ENCODE measurements at places on chromosomes 16 and 17.
A peak's percentile ranks its signal among the peaks of the same experiment; 100 is the strongest.

- DNase-seq: peak; percentile 78
These were observed at the start of gene EMP2 for GRCh38 chr16:10579965-10580882. Gene EMP2, minus strand, starts transcription at chr16:10580598. Its CDS starts 32,981 bp downstream, at chr16:10547617.

GRCh38 chr16:28298511-28298878 lies 6.2 kb downstream of the SBK1 start:
- DNase-seq: no peak

DNA sequence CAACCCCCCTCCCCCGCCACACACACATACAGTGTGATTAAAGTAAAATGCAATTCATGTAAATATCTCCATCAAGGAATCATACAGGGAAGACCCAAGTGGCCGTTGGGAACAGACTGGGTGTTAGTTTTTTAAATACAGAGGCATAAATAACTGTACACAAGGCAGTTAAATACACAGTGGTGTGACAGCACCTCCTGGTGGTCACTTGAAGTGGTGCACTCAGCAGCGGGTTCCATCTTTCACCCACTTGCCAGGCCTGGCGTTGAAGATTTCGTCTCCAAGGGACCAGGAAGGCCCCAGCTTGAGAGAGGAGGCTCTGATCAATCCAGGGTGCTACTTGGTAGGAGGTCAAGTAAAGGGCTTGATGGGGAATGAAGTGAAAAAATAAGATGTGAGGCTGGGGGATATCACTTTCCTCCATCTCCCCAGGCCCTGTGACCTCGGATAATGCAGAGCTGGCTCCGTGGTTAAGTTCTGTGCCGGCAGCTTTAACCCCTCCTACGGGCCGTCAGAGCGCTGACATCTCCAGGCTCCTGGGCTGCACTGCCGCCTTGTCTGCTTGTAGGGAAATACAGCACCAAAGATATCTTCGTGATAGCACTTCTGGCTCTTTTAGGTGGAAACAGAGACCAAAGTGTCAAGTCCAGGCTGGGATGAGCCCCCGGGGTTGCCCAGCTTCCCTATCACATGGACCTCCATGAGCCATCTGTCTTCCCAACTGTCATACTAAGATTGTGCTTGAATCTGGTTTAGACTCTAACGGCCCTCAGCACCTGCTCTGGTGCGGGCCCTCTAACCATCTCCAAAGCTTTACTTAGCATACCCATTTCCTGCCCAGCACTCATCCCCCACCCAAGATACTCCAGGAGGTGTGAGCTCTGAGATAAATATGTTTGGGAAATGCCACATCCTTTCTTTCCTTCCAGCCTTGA lies 20.7 kb downstream of the LGALS9 start:
- peak; percentile 7 for DNase-seq

- peak; percentile 95 for DNase-seq
These were observed 29.0 kb downstream of the MARCHF10 start for GRCh38 chr17:62778990-62779681.

DNA sequence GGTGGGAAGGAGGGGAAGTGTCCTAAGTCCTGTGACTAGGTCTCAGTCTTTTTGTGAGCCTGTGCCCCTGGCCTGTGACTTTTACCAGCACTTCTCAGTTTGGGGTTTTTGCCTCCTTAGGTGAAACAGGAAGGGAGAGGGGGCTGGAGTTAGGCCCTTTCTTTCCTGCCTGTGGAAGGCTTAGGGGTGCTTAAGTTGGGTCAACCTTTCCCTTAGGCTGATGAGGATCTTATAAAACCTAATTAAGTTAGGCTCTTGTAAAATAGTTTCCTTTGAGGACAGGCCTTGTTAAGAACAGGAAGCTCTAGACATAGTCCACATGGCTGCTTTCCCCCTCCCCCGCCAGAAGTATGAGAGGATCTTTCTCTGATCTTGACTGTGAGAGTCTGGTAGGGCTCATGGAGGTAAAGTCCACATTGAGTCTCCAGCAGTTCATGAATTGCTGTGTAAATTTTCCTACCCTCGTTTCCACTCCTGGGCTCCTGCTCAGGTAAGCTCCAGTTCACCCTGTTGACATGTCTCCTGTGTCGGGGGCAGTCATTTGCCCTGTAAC lies 17.0 kb upstream of the DNASE1 start:
- DNase-seq: no peak

GRCh38 chr16:6105115-6105514 lies 1007.5 kb upstream of the EEF2KMT start:
- DNase-seq: no peak

DNA sequence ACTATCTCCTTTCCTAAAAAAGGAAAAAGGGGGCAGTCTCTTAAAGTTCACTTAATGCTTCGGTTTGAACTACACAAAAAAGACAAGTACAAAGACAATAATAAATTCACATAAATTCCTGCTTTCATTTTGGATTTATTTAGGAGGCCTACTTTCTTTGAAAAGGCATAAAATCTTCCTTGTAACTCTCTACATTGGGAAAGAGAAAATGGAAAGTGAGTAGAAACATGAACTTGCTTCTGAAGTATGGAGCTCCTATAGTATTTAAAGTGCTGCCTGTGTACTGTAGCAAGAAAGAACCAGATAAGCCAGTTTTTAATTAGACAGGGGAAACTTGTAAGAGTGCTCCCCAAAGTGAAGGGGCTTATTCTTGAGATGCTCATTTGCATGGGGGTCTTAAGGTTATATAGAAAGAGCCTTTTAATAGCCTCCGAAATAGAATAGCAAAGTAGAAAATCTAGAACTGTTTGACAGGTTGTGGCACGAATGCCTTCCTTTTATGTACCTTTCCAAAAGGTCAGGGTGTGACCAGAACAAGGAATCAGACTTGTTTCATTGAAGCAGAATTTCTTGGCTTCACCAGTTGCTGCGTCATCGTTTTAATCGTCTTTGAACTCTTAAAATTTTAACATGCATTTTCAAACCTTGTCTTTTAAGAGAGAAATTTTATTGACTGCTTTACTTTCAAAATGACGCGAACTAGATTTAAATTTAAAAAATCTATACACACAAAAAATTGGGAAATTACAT lies 12.9 kb downstream of the GAN start:
- no peak for DNase-seq

DNA sequence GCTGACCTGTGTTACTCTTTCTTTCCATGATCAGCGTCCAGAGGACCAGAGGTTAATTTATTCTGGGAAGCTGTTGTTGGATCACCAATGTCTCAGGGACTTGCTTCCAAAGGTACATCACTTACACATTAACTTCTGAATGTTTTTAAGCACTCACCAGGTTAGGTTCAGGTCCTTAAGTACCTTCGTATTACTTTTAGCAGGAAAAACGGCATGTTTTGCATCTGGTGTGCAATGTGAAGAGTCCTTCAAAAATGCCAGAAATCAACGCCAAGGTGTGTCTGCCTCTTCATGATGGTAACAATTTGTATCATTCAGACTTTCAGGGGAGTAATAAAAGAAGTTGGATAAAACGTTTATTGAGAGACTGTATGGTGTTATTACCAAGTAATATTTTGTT lies 3.3 kb downstream of the HERPUD1 start:
- DNase-seq: no peak

- no peak for DNase-seq
These were observed 10.4 kb downstream of the SLC25A10 start for GRCh38 chr17:81722184-81723120.

DNA sequence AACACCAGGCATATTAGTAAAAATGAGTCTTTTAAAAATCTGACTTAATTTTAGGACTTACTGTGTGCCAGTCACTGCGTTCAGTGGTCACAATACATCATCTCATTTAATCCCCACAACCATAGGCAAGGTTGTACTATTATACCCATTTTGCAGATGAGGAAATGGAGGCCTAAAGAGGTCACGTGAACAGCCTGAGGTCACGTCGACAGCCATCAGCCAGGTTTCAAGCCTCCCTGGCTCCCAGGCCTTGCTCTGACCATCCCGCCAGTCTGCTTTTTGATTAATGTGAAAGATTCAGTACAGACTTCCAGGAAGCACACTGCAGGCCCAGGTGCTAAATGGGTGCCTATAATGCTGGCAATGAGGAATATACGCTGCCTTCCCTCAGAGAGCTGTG lies 86.3 kb upstream of the TOX3 start:
- DNase-seq: no peak

DNA sequence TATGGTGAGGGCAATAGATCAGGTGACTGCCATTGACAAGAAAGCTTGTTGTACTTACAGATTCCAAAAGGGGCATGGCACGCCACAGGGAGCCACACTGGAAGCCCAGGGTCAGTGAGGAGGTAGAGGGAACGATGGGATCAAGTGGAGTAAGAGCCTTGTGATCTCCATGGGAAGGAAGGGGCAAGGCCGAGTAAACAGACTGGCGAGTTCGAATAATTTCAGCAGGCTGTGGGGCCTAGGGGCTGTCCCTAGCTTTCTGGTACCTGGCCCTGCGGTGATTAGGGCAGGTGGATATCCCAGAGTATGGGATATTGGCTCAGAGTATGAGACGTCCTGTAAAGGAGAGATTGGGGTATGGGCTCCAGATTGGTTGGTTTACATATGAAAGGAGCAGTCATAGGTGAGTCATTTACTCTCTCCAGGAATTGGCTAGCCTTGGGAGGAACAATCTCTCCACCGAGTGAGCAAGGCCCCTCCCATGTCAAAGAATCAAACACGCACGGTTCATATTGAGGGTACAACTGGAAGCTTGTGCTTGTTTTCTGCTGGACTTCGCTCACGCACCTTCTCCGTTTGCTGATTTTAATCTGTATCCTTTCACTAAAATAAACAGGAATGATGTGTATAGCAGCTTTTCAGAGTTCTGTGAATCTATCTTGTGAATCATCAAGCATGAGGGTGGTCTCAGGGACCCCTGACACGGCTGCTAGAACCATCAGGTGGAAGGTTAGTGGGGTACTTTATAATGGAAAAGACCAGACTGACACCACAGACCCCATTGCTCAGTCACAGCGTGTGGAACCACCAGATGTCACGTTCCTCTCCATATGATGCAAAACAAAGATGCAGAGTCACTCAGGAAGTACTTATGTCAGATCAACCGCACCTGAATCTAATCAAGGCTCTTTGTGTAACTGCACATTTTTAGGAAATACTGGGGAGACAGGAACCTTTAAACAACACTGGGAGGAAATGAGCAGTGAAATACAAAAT lies 27.9 kb downstream of the GABARAPL2 start:
- DNase-seq: no peak

DNA sequence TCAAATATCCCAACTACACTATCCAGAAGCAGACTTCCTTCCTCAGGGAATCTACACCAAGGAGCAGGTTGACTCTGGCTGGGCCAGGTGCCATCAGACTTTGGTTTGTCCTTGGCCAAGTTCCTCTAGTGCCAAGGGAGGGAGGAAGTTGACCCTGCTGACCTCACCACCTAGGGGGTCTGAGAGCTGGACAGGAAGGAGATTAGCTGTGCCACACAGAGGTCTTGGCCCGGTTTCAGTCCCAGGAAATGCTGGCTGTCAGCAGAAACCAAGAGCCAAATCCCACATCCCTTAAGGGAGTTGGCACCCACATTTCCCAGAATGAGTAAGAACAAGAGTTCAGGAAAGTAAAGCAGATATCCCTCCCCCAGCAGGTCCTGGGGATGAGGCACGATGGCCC lies 178.2 kb downstream of the SALL1 start:
- DNase-seq: no peak

GRCh38 chr16:67430977-67431774 lies at the start of gene HSD11B2:
Gene HSD11B2, plus strand, starts transcription at chr16:67431121. Its CDS starts 128 bp downstream, at chr16:67431249.
- peak; percentile 67 for DNase-seq

DNA sequence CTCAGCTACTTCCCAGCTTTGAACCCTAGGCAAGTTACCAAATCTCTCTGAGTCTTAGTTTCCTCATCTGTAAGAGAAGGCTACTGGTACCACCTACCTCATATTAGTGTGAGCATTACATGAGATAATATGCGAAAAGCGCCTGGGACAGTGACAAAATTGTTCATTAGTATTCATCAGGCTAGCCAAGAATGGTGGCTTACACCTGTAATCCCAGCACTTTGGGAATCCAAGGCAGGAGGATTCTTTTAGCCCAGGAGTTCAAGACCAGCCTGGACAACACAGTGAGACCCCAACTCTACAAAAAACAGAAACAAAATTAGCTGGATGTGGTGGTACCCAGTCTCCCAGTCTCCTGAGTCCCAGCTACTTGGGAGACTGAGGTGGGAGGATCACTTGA lies 3.3 kb downstream of the PLCD3 start:
- DNase-seq: no peak
